Ureter (tissue), 1 donor: ENCODE measurements at places on chromosomes 2 and 18. TPM values are rescaled to one million over a fixed set of nuclear protein-coding genes. Genes with fewer than 3 reads are reported as not detected.

- no peak for DNase-seq
These were observed 40.3 kb upstream of the HNRNPA3 start for GRCh38 chr2:177172034-177172880.

DNA sequence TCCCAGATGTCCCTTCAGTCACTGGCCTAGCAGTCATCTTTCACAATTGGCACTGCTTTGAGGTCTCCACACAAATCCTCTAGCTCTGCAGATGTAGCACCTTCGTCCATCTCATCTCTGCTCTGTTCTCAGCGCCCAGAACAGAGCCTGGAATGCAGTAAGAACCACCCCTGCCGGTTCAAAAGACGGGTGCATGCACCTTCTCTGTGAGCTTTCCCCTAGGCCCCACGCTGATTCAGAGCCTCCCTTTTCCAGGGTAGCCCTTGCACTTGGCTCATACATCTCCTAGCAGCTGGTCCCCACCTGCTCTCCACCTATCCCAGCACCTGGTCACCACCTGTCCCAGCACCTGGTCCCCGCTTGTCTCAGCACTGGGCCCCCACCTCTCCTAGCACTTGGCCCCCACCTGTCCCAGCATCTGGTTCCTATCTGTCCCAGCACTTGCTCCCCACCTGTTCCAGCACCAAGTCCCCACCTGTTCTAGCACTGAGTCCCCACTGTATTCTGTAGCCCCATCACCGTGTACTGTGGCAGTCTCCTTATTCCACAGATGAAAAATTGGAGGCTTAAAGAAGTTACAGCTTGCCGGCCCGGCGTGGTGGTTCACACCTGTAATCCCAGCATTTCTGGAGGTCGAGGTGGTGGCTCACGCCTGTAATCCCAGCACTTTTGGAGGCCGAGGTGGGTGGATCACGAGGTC is 4.7 kb upstream of the KCNF1 start:
- no peak for DNase-seq

DNA sequence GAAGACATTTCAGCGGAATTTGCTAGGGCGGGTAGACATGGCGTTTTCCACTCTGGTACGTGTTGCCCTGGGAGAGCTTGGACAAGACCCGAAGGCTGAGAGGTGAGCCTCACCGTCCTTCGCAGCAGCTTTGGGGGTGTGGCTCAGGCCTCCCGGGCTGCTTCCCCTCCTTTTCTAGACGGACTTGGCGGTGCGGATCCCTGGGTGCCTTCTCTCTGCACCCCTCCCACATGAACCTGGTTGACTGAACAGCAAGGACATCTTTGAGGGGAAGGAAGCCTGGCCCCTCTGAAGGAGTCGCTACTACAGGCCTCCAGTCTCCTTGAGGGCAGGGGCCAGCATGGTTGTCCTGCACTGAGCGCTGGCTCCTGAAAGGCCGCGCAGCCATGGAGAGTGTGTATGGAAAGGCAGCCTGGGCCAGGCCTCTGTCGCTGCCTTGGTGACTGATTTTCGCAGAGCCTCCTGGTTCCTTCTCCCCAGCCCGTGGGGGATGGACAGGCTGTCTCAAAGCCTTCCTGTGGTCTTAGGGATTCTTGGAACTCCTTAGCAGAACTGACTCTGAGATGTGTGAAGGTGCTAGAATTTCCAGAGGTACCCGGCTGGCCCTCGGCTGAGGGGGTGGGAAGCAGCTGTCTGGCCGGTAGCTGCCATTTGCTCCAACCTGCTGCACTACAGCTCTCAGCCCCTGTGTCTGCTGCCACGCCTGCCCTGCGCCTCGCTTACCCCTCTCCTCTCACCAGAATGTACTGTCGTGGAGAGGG is 9.9 kb downstream of the CNNM4 start:
- no peak for DNase-seq

Gene RAPGEF4
- 18.6 TPM for total RNA-seq

- no peak for DNase-seq
These were observed 236.8 kb upstream of the HS6ST1 start for GRCh38 chr2:128555433-128555832.

Gene MYO7B
- total RNA-seq, result 0.78 TPM

GRCh38 chr2:4762951-4763376 is 929.2 kb upstream of the SOX11 start:
- DNase-seq, result no peak

- no peak for DNase-seq
These were observed 80.6 kb upstream of the DOCK10 start for GRCh38 chr2:225122583-225123486.

DNA sequence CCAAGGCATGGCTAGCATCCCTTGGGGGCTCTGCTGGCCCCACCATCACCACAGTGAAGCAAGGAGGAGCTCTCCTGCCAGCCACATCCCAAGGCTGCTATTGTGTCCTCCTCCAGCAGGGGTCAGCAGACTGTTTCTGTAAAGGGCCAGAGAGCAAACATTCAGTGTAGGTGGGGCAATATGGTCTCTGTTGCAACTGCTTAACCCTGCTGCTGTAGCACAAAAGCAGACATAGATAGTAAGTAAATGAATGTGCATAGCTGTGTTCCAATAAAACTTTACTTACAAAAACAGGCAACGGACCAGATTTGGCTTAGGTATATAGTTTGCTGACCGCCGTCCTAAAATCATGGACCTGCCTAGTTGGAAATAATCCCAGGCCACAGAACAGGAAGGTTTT is 36.4 kb upstream of the ZBTB7C start:
- DNase-seq, result peak; percentile 79

DNA sequence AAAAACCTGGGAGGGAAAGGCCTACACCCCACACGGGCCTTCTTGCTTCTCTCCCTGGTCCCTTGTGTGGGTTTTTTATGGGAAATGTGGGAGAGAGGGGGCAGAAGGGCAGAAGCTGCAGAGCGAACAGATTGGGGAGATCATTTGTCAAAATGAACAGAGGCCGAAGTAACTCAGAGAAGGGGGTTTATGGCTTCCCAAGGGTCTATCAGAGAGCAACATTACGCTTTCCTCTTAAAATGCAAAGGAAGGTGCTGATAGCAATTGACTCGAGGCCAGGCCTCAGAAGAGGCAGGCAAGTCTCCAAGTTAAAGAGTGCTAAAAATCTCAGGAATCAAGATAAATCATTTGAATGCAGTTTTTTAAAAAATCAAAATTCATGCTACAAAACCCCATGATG is 101.5 kb downstream of the SGPP2 start:
- DNase-seq, result no peak

GRCh38 chr2:96151595-96152303 is 6.5 kb upstream of the DUSP2 start:
- no peak for DNase-seq

DNA sequence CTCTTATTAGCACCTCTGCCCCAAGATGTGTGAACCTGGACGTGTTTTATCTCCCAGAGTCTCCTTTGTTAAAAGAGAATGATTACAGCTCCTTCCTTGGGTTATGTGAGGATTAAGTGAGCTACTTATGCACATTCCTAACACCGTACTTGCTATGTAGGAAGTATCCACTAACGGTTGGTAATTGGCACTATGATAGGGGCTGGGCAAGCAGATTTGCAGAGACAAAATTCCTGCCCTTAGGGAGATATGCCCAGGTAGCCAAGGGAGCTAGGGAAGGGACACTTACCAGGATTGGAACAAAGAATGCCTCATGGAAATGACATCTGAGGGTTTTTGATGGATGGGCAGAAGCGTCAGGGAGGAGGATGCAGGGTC is 11.5 kb upstream of the ALPK2 start:
- DNase-seq, result no peak

Gene NEURL3
- 0.70 TPM for total RNA-seq

DNA sequence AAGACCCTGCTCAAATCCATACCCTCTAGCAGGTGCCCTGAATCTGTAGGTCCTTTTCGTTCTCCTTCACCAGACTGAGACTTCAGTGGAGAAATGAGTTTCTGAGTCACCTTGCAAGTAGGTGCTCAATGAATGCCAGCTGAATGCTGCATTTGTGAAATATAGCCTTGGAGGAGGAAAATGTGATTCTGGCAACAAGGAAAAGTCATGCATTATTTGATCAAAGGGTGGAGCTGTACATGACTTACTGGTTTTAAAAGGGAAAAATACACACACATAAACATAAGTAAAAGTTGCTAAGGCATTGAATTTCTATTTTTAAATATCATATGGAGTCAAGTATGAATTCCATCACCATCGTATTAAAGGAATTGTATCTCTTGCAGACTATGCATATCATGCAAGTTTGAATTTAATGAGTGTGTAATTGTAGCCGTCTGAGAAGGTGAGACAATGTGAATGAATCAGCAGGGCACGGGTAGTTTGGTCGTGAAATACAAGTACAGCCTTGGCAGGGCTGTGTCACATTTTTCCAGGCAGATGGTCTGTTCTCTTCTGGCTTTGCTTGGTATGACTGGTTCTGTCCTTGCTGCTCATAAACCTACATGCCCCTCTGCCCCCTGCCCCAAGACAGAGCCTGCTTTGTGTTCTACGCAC is 160.8 kb downstream of the COL6A3 start:
- no peak for DNase-seq

DNA sequence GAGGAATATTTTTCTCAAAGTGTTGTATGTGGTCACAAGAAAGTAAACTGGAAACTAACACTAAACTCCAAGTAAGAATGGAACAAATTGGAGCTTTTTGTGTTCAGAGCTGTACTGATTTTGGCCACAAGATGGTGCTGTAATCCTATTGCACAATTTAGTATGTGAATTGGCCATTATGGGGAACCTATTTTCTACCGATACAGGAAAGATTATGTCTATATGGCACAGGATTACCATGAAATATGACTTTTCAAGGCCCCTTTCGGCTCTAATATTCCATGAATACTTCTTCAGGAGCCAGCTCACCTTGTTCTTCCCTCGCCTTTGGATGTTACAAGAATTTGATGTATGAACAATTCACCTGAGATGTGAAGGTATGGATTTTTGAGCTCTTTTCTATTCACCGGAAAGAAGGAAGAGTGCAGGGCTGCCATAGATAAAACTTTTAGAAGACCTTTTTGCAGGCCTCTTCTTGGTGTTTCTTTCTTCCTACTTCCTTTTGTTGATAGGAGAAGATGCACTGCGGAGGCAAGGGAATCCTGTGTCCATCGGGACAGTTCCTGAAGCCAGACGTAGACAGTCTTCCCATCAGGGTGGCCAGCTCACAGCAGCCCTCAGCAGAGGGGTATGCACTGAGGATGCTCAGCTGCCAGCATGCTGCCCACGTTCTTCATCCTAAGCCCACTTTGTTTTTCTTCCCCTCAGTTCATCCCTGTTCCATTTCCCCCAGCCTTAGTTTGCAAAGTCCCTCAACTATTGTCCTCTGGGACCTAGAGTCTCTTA is 13.3 kb downstream of the MRPL44 start:
- DNase-seq, result no peak

DNA sequence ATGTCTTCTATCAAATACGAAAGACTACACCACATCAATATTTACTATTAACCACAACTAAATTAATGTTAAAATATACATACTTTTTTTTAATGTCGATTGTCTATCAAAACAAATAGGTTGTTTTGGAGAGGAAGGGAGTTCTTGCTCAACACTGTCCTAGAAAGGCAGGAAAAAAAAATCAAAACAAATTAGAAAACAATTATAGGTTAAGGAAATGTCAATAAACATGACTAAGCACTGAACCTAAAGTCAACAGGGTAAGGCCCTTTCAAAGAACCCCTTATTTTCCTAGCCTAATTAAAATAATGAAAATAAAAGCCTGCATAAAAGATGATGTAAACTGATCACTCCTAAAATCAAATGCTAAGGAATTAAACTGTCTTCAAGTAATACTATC is 2.8 kb downstream of the CEP76 start:
- DNase-seq, result no peak

Gene DDX1
- 98.2 TPM for total RNA-seq

Gene BCL11A
- 31.4 TPM for total RNA-seq

GRCh38 chr2:46696966-46697829 is 217.8 kb downstream of the TMEM247 start:
- no peak for DNase-seq

DNA sequence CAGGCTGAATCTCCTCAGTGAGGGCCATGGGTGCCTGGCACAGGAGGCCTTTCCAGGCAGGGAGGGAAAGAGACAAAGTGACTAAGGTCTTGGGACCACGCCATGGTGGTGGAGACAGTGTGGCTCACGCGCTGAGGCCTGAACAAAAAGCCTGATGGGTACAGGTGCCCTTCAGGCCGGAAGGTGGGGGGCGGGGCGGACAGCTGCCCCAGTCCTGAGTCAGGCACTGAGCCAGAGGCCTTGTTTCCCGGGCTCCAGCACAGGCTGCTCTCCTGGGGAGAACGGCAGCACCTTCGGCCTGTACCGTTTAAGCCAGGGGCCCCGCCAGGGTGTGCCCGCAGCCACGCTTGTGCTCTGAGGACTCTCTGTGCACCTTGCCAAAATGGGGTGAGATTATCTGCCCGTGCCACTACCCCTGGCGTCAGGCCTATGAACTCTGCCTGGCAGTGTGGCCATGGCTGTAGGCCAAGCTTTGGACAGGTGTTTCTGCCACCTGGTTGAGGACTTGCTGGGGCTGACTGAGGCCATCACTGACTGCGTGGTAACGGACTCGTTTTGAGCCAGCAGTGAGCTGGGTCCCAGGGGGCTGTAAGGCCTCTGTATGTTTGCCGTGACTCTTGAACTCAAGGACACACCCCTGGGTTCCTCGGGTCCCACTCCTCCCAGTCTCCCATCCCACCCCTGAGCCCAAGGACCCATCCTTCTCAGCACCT is 31.7 kb upstream of the DNMT3A start:
- DNase-seq, result no peak

DNA sequence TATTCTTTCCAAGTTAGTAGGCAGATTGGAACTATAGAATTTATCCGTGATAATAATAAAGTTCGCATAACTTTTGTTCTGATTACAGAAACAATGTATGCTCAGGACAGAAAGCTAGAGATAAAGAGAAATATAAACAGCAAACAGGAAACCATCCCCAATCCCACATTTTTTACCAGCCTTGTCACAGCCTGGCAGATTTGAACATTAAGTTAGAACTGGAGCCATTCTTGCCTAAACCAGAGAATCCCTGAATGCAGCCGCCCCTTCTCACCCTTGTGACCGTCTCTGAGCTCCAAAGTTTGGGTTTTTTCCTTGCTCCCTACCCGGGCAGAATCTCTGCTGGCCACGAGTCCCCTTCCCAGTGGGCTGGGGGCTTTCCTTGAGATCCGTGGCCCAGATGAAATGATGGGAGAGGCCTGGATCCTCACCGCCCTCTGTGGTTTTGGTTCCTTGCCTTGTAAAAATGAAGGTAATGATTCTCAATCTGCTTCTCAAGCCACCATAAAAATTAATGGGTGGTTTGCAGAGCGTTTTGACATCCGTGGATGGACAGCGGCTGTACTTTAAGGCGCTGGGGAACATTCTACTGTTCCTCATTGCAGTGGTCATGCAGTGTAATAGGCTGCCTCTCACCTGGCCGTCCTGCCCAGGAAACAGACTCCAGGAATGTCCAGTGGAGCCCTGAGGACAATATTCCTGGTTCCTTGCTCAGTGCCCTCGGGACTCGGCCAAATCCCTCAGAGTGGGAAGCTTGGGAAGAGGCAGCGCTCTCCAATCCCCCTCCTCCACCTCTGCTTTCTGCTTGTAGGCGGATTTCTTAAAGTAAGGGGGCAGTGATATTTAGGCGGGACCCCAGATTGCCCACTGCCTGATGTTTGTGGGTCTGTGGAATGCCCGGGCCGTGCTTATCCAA is 1.6 kb downstream of the SH3BP4 start:
- no peak for DNase-seq
